HT-29 (cell line): ENCODE measurements at places on chromosomes 3 and 15. TPM values are rescaled to one million over a fixed set of nuclear protein-coding genes. Genes with fewer than 3 reads are reported as not detected.

The CD200 gene
- total RNA-seq: 0.39 and 0.71 TPM in 2 replicates

The PTX3 gene
- not detected in 2 replicates for total RNA-seq

The ACP3 gene
- total RNA-seq: 2.8 and 4.0 TPM in 2 replicates

The C3orf49 gene
- not detected in 2 replicates for total RNA-seq

The FBXO40 gene
- total RNA-seq: not detected in 2 replicates

The BNC1 gene
- total RNA-seq: not detected in 2 replicates

The ANKUB1 gene
- total RNA-seq: not detected in 2 replicates

The GUCA1C gene
- not detected in 2 replicates for total RNA-seq

The CACNA1D gene
- total RNA-seq: 17.1 and 25.3 TPM in 2 replicates

The ST8SIA2 gene
- not detected in 2 replicates for total RNA-seq

The CSTA gene
- not detected in 2 replicates for total RNA-seq

The C3orf85 gene
- 0.46 TPM in 1 of 2 replicates, not detected in the other for total RNA-seq

The STRA6 gene
- 14.3 and 14.7 TPM in 2 replicates for total RNA-seq

The ZDHHC19 gene
- total RNA-seq: not detected in 2 replicates

The GABRB3 gene
- total RNA-seq: not detected in 2 replicates

The INSYN1 gene
- total RNA-seq: not detected in 2 replicates

The FBXL22 gene
- 0.68 and 1.0 TPM in 2 replicates for total RNA-seq

The TNNC1 gene
- 5.7 and 6.5 TPM in 2 replicates for total RNA-seq

The SCAANT1 gene
- total RNA-seq: not detected in 2 replicates

The CSPG5 gene
- total RNA-seq: 1.2 and 2.1 TPM in 2 replicates

The SPINK8 gene
- not detected in 2 replicates for total RNA-seq

The PCLAF gene
- total RNA-seq: 80.0 and 83.7 TPM in 2 replicates

The TUSC7 gene
- total RNA-seq: not detected in 2 replicates

The SHC4 gene
- not detected in 2 replicates for total RNA-seq

The EAF1 gene
- 19.6 and 25.2 TPM in 2 replicates for total RNA-seq

The KNG1 gene
- total RNA-seq: not detected in 2 replicates

The GOLGA6L7 gene
- total RNA-seq: not detected in 2 replicates

The MESP2 gene
- total RNA-seq: 0.15 TPM in 1 of 2 replicates, not detected in the other

The THPO gene
- total RNA-seq: 0.50 and 0.56 TPM in 2 replicates

The ADAMTS9 gene
- total RNA-seq: 0.05 TPM in 1 of 2 replicates, not detected in the other

The TMEM158 gene
- 0.15 and 2.0 TPM in 2 replicates for total RNA-seq

The MORC1 gene
- total RNA-seq: not detected in 2 replicates

The GPR15 gene
- not detected in 2 replicates for total RNA-seq

The ATP13A4 gene
- total RNA-seq: 0.23 TPM in 2 replicates

The ERC2 gene
- not detected in 2 replicates for total RNA-seq

The PLA2G4D gene
- total RNA-seq: 0.03 TPM in 1 of 2 replicates, not detected in the other

The U2SURP gene
- total RNA-seq: 50.4 and 52.5 TPM in 2 replicates

The SCAMP5 gene
- total RNA-seq: 0.86 and 3.0 TPM in 2 replicates

The GABRG3 gene
- total RNA-seq: not detected in 2 replicates

The THRB gene
- total RNA-seq: 0.81 and 0.94 TPM in 2 replicates

The CPLX3 gene
- 0.13 and 0.25 TPM in 2 replicates for total RNA-seq

The RETNLB gene
- 0.16 and 2.2 TPM in 2 replicates for total RNA-seq

The ZBTB38 gene
- 22.9 and 23.1 TPM in 2 replicates for total RNA-seq
